Panc1 (cell line): ENCODE measurements at places on chromosomes 16 and 17.

GRCh38 chr16:77250400-77250799 is 51.2 kb downstream of the SYCE1L start:
- no peak for DNase-seq

- no peak for DNase-seq
Observed at GRCh38 chr17:77316191-77316641, 175.4 kb downstream of the SEC14L1 start.

- DNase-seq: no peak
Observed at GRCh38 chr17:29615492-29616299, 7.0 kb downstream of the CORO6 start.

- no peak for DNase-seq
Observed at GRCh38 chr17:29592850-29593551, at the start of gene ANKRD13B. TSS of gene ANKRD13B (plus strand) at chr17:29593132. CDS start at chr17:29593622, 490 bp downstream.
